Breast epithelium (tissue), 4 donors: ENCODE measurements at places on chromosomes 3 and 15. TPM values are rescaled to one million over a fixed set of nuclear protein-coding genes. Genes with fewer than 3 reads are reported as not detected.

GRCh38 chr15:33638453-33638852, 327.7 kb downstream of the RYR3 start:
- DNase-seq: no peak

DNA sequence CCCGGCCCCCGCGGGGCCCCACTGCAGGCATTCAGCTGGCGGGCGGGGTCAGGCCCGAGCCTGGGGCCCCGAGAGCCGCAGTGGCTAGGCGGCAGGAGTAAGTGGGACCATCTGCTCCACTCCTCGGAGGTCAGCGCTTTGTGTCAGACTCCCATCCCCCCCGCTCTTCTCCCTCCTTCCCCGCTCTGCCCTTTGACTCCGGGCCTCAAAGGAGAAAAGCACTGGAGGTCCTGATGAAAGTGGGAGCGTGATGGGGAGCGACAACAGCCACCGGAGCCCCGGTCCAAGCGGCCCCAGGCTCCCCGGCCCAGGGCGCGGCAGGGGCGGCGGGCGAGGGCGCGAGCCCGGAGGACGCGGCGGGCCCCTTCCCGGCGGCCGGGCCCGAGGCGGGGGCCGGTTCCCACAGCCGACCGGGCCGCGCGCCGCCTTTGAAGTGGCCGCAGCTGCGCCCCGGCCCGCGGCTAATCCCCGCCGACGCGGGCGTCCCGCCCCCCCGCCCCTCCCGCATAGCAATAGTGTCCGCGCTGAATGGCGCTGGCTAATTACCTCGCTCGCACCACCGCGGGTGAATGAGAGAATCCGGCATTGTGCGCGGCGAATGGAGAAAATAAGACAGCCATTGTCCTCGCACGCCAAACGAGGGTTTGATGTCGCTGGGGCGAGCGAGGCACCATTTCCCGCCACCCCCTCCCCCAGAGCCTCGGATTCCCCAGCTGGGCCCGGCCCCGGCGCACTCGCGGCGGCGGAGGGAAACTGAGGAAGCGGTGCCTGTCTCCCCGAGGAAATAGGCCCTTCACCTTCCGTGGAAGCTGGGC, 22.4 kb downstream of the IGDCC3 start:
- DNase-seq: no peak

DNA sequence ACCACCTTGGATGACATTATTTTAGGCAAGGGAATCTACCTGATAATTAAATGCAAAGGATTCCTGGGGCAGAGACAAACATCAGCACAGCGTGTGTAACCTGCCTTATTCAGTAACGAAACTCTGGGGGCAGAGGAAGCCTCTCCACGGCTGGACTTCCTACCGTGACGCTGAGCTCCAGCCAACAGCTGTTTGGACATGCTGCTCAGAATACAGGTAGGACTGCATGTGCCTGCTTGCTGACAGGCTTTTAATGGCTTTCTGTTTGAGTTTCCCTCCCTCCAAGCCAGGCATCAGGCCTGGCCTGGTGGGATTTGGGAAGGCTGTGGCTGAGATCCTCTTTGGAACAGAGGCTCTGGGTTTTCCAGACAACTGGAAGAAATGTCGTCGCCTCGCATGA, 150.6 kb downstream of the ADAMTS17 start:
- no peak for DNase-seq

- no peak for DNase-seq
These were observed 48.0 kb downstream of the SMAD6 start for GRCh38 chr15:66749841-66750575.

Gene DMXL2
- total RNA-seq: 73.9 TPM
